Activated naive CD4-positive, alpha-beta T cell (primary cell): ENCODE measurements at places on chromosomes 11 and 22.
A peak's percentile ranks its signal among the peaks of the same experiment; 100 is the strongest.

GRCh38 chr11:72665911-72666472 is 8.2 kb downstream of the PDE2A start:
- DNase-seq, result no peak

GRCh38 chr11:75035911-75036565 is 47.3 kb downstream of the NEU3 start:
- DNase-seq, result no peak

GRCh38 chr22:27116312-27117086 is 459.1 kb downstream of the MIAT start:
- no peak for DNase-seq

DNA sequence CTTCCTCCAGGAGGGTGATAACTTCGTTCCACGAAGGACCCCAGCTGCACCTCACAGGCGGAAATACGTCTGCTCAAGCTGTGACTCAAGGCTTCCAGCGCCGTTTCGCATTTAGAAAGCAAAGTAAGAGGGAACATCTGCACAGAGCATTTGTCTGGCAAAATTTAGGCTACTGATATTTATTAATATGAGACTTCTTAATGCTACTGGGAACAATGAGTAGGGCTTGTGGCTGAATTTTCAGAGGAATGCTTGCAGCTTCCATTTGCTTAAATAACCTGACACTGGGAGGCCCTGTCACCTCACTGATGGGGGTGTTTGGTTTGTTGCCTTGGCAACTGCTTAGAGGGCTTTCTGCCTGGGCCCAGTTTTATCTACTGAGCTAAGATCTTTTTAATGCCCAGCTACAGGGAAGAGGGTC is 14.7 kb upstream of the ST14 start:
- DNase-seq, result no peak

GRCh38 chr11:120258661-120259060 is 18.7 kb downstream of the POU2F3 start:
- DNase-seq, result no peak

DNA sequence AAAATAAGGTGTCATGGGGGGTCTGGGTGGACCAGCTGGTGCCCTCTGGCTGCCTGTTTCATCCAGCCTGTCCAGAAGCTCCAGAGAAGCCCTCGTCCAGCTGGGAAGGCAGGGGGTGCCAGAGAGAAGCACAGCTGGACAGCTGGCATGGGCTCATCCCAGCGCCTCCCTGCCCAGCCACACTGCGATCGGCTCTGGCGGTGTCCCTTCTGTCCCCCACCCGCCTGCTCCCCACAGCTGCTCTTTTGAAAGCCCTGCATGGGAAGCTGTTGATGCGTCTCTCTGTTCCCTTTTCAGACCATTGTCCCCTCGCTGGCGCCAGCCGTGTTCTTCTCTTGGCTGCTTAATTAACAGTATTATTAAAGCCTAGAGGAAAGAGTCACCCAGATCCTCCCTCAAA is 86.5 kb downstream of the MN1 start:
- no peak for DNase-seq

GRCh38 chr22:29207243-29207550 is 1.5 kb downstream of the EMID1 start:
- no peak for DNase-seq

- no peak for DNase-seq
Observed at GRCh38 chr22:29483254-29483653, 3.2 kb downstream of the NEFH start.

DNA sequence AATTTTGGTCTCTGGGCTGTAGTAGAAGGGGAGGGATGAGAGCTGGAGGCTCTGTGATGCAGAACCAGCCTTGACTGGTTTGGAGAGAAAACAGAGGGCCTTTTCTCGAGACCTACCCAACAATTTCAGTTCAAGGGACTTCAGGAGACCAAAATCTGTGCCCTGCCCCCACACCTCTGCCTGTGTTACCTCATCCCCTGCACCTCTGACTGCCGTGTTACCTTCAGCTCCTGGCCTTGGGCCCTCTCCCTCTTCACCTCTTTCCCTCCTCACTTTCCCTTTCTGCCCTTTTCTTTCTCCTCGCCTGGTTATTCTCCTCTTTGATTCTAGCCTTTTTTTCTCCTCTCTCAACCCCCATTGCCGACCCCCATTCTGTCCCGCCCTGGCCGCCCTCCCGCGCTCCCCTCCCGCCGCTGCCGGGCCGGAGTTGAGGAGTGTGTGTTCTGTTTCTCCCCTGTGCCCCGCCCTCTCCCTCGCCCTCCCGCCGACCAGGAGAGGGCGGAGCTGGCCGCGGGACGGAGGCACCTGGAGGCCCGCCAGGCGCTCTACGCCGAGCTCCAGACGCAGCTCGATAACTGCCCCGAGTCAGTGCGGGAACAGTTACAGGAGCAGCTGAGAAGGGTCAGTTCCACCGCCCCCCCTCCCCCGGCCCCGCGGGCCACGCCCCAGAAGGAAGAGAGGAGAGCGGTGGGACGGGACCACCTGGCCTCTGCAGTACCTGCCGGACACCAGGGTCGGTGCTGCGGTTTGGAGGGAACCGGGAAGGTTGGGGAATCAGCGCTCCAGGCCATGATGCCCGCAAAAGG is 27.2 kb downstream of the PHLDB1 start:
- DNase-seq, result no peak

GRCh38 chr11:56577621-56578020 is at the start of gene OR5M10:
Gene OR5M10 (minus strand): TSS chr11:56577721. CDS start chr11:56577721, 0 bp downstream.
- DNase-seq, result no peak

GRCh38 chr22:36442506-36443197 is 38.8 kb downstream of the TXN2 start:
- no peak for DNase-seq

DNA sequence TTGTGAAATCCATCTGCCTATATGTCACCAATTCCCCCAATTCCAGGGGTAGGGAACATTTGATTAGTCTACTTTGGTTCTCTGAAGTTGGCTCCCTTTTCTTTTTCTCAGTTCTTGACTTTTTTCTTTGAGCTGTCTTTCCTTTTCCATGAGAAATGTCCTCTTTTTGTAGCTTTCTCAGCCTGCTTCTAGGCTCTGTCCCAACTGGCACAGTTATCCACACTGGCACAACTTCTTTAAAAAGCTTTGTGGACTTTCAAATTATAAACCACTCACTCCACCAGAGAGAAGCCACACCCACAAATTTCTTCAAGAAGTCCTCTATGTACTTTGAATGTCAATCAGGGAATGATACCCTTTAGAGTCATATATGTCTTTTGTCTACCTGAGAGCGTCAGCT is 100.5 kb downstream of the TTC17 start:
- DNase-seq, result no peak

- DNase-seq, result peak; percentile 18
Observed at GRCh38 chr22:43884600-43885318, 7.1 kb downstream of the PNPLA5 start.
